ENCODE measurements at places on chromosomes 16 and 17.
A peak's percentile ranks its signal among the peaks of the same experiment; 100 is the strongest.

- no peak for DNase-seq
Measured at GRCh38 chr16:122361-122760, 16.1 kb downstream of the NPRL3 start.

- DNase-seq: no peak
Measured at GRCh38 chr17:39144416-39144840, 7.0 kb downstream of the PLXDC1 start.

- no peak for DNase-seq
Measured at GRCh38 chr17:38660097-38661025, 14.4 kb downstream of the EPOP start.

DNA sequence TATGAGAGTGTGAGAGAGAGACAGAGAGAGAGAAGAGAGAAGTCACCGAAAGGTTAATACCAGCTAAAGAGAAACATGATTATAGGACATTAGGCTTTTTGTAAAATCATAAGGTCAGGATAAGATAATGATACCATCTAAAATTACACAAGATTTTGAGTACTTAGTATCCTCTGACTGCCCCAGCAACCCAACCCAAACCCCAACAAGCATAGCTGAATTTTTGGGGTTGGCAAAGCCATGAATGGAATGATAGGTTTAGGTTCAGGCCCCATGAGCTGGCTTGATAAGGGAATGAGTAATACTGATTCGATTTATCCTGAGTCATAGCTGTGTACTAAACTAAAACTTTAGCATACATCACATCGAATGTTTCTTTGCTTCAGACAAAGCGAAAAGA is 259.5 kb downstream of the IRX3 start:
- DNase-seq: no peak

DNA sequence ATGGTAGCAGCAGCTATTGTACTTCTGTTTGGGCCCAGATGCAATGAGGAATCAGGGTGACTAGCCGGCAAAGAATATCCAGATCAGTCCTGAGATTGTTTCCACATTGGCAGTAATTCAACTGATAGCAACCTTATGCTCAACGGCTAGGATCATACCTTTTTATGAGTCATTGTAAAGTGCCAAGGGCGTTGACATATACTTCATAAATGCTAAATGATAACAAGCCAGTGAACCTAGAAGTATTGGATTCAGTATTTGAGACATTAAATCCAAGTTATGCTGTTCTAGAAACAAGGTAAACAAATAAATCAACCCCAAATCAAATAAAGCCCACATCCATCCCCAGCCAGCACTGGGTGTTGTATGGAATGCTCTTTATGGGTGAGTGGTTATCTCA is 207.1 kb upstream of the ZFHX3 start:
- no peak for DNase-seq

DNA sequence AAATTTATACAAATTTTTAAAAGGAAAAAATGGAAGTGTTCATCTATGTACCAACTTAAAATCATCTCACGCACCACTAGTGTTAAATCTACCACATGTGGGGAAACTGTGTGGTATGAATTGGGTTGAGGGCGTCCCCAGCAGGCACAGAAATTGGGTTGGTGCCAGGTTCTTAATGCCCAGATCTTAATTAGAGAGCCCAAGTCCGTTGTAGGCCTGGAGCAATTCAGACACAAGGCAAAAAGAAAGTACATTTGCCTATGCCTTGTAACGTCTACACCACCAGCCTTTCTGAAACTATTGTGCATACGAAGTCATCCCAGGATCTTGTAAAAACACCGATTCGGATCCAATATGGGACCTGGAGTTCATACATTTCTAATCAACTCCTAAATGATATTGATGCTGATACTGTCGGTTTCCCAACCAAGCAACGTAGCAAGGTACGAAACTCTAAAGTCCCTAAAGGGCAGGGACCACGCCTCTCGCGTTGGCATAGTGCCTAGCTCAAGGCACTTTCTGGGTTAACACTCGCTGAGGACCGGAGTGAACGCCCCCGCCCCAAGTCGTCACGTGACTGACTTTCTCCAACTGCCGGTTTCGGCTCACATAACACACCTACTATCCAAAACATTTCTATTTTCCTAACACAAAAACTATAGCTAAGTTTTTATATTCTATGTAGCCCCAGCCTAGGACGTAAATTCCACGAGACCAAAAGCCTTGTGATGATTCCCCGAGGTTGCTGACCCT is 945 bp upstream of the UQCRC2 start:
- peak; percentile 64 for DNase-seq

DNA sequence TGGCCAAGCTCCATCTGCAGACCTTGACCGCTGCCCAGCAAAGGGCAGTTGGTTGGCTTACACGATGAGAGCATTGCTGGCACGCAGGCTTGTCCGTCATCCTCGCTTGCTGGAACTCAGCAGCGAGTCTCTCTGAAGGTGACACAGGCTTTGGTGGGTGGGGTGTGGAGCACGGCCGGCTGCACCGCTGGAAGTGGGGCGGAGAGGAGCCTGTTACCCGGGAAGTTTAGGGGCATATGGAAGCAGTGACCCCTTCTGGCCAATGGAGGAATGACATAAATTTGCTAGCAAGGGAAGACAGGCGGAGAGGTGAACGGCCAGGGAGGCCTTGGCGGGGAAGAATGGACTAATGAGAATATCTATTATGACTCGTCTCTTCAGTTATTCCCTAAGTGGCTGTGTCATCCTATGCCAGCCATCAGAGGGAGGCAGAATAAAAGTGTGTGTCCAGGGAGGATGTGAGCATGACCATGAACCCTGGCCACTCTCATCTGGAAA is 65.9 kb upstream of the SDK2 start:
- DNase-seq: peak; percentile 34

- DNase-seq: no peak
Measured at GRCh38 chr17:1796800-1797199, 32.9 kb downstream of the SMYD4 start.

GRCh38 chr17:13678841-13679240 is 77.1 kb upstream of the HS3ST3A1 start:
- DNase-seq: no peak

DNA sequence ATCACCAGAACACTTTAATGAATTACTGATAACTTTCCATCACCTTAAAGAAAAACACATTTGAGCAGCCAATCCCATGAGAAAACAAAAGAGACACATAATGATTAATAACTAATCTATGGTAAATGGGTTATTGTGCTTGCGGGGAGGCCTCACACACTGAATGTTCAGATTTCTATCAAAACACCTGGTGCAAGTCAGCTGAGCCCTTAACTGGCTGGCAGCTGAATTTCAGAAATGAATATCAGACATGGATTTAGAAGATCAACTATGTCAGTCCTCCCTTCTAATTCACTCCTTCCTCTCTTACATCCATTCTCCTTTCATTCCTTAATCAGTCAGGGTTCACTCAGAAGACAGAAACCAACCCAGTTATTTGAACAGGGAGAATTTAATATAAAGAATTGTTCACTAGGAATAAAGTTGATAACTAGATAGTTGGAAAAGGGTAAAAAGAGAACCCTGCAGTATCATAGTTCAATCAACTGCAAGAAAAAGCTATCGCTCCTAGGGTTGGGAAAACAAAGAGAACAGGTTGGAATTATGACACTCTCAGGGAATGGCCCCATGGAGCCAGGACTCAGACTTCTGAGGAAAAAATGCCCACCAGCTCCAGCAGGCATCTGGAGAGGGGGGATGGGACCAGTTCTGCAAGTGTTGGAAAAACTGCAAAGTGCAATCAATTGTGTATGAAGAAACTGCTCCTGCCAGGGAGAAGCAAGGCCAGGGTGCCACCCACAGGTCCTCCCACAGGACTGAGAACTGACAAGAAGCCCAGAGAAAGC is 577.1 kb upstream of the CDH5 start:
- no peak for DNase-seq

GRCh38 chr16:88830258-88830657 is 18.5 kb upstream of the APRT start:
- DNase-seq: no peak

GRCh38 chr17:17849845-17850373 is 13.1 kb upstream of the SREBF1 start:
- DNase-seq: peak; percentile 39

DNA sequence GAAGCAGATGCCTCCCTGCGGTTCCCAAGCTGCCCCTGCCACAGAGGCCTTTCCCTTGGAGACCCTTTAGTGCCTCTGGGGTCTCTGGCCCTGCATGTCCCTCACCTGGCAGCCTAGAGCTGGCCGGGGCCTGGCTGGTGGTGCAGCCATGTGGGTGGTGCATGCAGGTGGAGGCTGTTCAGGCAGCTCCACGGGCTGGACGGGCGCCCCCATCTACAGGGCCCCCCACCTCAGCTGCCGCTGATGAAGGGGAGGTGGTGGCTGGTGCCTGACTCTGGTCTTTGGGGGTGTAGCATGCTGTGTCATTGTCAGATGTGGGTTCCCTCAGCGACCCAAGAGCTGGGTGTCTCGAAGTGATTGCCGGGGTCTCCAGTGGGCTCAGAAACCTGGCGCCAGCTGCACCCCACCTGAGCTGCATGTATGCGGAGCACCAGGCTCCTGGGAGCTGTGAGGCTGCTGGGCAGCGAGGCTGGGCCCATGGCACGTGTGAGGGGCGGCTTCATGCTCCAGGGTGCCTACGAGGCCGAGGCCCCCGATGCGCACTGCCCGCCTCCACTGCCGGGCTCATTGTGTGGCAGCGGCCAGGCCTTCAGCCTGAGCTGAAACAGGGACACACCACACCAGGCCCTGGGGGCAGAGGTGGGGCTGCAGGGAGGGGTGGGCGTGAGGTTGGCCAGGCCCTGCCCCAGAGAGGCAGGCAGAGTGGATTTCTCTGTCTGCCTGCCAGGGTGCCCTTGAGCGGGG is 57.0 kb downstream of the BAIAP2 start:
- DNase-seq: no peak

DNA sequence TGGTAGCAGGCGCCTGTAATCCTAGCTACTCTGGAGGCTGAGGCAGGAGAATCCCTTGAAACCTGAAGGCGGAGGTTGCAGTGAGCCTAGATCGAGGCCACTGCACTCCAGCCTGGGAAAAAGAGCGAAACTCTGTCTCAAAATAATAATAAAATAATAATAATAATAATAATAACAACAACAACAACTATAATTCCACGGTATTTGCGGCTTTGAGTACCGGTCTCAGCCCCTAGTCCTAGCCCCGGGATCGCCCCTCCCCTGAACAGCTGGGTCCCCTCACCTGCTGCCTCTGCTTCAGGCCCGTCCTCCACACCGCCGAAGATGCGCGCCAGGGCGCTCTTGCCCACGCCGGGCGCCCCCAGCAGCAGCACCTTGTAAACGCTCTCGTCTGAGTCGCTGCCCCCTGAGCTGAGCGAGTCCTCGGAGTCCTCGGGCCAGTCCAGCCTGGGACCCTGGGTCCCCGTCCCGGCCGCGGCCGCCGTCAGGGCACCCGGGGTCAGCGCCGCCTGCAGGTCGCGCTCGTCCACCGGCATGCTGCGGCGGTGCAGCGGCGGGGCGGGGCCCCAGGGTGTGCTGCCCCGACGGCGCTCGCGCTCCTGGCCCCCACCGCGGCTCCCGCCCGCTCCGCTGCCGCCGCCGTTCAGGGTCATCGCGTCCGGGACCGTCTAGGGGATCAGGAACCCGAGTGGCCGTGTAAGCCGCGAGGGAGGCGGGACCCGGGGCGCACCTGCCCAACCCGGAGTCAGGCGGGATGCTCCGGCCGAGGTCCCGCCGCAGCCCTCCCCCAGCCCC is 611 bp downstream of the RRAD start:
- no peak for DNase-seq

GRCh38 chr16:1917056-1917664 is 1.1 kb downstream of the HS3ST6 start:
- no peak for DNase-seq

- DNase-seq: no peak
Measured at GRCh38 chr17:75138519-75138918, 7.0 kb upstream of the NT5C start.

GRCh38 chr16:75593825-75594820 is 27.9 kb downstream of the GABARAPL2 start:
- no peak for DNase-seq

- no peak for DNase-seq
Measured at GRCh38 chr16:10979717-10980601, 35.6 kb downstream of the CLEC16A start.

DNA sequence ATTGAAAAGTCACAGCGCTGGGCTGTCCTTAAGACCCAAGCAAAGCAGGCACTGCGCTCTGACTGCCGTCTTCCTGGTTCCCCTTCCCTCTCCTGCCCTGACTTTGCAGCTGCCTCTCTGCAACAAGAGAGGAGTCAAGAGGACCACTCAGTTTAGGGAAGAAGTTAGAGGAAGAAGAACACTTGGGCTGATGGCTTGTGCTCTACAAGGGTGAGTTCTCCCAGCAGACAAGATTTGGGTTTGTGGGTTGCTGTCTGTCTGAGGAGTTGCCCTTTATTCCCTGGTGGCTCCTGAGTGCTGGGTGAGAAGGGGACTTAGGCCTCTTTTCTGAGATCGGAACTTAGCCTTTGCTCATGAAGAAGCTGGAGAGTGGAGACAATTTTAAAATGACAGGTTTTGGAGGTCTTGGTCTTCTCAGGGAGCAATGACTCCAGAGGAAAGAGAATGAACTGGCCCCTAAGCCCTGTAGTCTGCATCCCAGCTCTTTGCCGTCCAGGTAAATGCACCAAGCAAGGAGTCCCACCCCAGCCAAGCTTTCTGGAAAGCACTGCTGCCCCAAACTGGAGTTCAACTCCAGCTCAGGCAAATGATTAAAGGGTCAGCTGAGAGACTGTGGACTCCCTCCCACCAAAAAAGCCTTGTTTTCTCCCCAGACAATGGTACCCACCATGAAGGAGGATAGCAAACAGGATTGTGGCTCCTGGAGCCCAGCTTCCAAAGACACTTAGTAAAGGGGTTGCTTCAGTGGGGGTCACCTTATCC is 2.7 kb upstream of the HOXB9 start:
- no peak for DNase-seq

DNA sequence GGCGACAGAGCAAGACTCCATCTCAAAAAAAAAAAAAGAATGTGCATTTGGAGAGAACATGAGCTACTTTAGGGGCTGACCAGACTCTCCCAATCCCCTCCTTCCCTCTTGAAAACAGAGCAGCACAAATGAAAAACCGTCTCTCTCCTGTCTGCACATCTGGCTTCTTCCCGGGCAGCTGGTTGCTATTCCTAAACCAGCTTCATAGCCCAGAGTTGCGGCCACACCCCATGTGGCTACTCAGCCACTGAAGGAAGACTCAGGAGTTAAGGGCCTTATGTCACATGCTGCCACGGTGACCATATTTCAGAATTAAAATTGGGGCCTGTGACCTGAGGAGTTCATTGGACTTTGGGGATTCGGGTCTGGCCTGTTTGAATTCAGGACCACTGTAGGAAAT is 48.3 kb downstream of the KATNIP start:
- no peak for DNase-seq

Measured in stimulated activated CD8-positive, alpha-beta memory T cell treated with anti-CD3 and anti-CD28 coated beads, Interleukin-4, amount 100 ng/mL, for 24 hours (primary cell).